ENCODE measurements at places on chromosomes 2 and 18.

DNA sequence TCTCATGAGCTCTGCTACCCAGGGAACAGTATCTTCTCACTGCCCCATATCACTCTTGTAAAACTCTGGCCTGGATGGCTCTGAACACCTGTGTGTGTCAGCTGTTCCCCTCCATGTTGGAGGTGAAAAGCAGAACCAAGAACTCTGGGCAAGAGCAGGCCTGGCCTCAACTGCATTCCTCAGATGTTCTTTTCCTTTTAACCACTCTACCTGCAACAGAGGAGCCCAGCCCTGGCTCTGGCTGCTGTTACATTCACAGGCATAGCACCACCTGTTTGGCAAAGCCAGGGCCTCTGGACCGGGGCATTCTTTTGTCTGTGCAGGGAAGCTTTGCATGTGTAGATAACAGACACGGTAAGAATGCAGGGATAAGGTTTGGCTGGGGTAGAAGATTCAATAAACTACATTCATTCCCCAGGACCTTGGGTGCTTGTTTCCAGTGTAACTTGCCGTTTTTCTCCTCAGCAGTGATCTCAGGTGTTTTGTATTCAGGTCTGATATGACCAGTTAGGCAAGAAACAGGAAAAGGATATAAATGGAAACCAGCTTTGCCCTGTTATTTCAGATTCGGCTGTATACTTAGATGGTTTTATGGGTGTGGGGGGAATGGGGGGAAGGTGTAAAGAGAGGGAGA, 95.1 kb downstream of the SPTBN1 start:
- DNase-seq = no peak

DNA sequence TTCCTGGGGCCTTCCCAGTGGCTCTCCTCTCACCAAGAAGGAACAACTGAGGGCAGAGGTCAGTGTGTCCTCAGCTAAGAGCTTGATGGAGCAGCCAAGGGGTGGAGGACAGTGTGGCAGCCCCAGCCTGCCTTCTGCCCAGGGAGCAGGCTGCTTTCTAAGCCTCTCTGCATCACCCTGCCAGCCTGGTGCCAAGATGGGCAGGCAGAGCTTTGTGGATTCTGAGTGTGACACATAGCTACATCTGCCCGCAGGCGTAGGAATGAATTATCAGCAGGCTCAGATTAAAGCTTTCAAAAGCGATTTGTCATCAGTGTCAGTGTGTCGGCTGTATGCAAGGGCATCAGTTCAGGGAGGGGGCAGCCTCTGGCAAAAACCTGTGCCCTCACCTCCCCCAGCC, 8.7 kb downstream of the MAL start:
- no peak for DNase-seq

GRCh38 chr2:71669628-71670429, 216.5 kb downstream of the DYSF start:
- DNase-seq = peak; percentile 36

GRCh38 chr2:18435426-18436037, 124.9 kb downstream of the RDH14 start:
- DNase-seq = no peak

GRCh38 chr2:147506889-147507288, 337.9 kb upstream of the ACVR2A start:
- DNase-seq = no peak

- no peak for DNase-seq
These were observed 36.0 kb downstream of the SKA1 start for GRCh38 chr18:50410894-50411293.

DNA sequence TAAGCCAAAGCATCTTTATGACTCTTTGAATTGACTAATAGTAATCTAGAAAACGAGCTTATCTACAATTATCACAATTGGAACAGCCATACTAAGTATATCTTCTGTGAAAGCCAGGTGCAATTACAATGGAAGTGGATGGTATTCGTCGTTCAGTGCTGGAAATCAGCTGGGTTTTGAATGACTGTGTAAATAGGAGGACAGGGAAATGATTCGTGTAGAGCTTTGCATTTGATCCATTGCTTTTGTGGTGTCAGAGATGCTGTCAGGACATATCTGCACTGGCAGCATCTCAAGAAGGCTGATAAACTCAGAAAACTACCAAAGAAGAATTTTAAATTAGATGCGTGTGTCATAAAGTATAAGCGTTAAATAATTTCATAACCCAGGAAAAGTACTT, 187.1 kb downstream of the ZNF407 start:
- DNase-seq = no peak

DNA sequence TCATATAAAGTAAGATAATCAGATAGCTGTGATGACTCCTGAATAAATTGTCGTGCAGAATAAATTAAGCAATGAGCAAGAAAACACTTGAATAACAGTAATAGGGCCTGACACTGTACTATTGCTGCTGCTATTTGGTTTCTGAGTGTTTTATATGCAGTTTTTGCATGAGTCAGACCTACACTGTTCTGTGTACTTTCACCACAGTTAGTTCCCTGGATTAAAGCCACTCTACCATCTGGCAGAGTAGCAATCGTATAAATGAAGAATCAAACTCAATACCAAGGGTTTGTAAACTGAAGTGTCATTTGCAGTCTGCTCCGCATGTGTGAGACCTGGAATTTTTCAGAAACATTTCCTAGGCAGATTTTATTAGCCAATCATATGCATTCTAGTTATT, 398.6 kb upstream of the CDH7 start:
- no peak for DNase-seq

DNA sequence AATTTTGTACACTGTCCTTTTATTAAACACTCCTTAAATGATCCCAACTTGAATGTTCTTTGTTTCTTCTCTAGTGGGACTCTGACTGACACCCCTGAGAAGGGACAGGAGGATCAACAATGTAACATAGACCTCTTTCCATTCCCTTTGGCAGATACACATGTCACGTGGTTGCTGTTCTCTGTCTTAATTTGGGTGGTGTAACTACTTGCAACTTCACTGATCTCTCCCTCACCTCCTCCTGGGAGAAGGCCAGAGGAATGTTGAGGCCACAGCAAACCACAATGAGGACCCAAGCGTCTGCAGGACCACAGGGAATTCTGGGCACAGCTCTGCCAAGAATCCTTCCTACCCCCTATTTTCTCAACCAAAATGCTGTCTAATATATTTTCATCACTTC, 205.6 kb downstream of the RTP5 start:
- no peak for DNase-seq

- no peak for DNase-seq
These were observed 12.6 kb downstream of the NOP58 start for GRCh38 chr2:202278036-202278760.

DNA sequence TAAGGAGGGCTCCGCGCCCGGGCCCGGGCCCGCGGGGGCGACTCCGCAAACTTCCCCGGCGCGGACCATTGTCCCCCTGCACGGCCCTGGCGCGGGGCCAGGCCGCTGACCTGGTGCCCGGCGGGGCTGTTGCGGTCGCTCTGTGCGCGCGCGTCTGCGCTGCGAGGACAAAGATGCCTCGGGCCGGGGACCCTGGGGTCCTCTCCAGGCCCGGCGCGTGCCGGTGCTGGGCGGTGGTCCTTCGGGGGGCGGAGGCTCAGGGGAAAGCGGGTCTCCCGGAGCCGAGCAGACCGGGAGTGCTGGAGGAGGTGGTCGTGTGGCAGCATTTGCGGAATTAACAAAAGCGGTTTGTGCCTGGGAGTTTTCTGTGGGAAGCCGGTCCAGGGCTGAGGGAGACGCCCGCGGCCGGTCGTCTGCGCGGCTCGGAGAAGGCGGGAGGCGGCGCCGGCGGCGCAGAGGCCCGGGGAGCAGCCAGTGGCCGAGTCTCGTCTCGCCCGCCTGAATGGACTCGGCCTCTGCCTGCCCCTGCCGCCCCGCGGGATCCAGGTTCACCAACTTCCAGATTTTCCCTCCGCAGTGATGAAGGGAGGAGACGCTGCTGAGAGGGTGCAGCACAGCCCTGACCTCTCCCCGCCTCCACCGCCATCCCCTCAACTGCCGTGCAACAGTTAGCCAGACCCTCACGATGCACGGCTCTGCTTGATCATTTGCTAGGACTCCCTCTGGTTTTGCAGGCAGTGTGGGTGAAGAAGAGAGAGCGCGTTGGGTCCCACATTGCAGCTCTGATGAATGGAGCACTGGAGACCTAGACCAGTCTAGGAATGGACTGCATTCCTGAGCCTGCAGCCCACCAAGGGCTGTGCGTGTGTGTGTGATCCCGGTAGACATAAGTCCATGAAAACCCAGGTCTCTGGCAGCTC, 705 bp downstream of the EFR3B start:
- no peak for DNase-seq

GRCh38 chr18:29960539-29960938, 1082.0 kb downstream of the DSC3 start:
- DNase-seq = no peak

DNA sequence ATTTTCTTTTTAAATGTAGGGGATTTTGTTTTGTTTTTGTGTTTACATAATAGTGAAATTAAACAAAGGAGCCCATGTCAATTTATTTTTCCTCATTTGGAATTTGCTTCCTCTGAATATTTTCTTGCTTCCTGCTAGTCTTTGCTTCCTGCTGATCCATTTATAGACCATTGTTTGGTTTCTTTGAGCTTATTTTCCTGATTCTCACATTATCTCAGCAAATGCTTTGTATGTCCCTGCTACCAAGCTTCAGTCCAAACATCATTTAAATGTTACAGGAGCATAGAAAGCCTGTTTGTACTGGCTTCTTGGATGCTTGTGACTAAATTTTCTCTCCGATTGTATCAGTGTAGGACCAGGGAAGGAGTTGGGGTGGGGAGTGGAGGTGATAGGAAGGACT, 127.3 kb upstream of the IL1R2 start:
- no peak for DNase-seq

DNA sequence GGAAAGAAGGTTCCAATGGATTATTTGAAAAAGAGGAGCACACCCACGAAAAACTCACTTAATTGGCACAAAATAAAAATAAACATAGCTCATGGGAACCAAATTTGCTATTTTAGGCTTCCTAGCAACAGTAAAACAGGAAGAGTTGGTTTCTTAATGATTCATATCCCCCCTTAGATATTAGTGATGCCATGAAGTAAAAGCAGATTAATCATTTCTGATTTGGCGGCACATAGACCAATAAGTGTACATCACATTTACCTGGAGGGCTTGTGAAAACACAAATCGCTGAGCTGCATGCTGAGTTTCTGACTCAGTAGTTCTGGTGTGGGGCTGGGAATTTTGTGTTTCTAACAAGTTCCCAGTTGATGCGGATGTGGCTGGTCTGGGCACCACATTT, 260.4 kb downstream of the SLC4A3 start:
- DNase-seq = no peak
